Activated naive CD4-positive, alpha-beta T cell (primary cell): ENCODE measurements at places on chromosomes 11 and 22.

- DNase-seq: no peak
Measured at GRCh38 chr11:130168105-130168504, 8.5 kb downstream of the ST14 start.

DNA sequence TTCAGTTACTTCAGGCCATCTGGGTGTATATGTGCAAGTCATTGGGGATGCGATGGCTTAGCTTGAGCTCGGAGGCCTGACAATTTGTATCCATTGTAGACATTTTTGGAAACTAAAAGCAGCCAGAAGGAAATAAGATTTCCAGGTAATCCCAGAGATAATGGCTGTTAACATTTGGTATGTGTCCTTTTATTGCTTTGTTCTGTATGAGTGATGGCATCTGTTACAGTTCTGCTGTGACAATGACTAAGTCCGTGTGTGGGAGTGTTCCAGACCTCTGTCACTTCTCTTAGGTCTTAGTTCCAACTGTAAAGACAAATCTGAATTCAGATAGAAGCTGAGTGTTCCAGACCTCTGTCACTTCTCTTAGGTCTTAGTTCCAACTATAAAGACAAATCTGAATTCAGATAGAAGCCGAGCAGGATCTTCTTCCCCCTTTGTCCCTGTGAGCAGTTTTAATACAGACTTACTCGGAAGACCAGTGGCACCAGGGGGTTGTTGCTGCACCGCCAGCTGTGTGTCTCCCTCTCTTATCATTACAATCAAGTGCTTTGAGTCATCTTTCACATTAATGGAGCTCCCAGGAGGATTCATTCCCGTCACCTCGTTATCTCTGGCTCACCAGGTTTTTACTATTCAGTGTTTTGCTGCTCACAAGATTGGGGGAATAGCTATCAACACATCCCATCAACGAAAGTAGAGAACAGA lies 190.9 kb upstream of the SORL1-AS1 start:
- DNase-seq: no peak

DNA sequence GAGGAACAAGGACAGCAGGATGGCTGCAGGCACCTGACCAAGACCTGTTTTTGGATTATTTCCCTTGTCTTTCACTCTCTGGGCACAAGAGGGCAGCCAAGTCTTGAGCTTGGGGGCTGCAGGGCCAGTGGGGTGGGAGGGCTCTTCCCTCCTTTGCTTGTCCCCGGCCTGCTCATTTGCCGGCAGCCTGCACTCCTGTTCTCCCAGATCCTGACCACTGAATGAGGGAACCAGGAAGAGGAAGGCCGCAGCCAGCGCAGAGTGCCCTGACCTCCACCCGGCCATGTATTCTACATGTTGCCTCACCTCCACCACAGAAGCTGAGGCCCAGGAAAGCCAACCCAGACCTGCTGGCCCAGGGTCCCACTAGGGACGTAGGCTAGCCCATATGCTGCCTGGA lies 15.5 kb upstream of the NNMT start:
- DNase-seq: no peak

GRCh38 chr22:46087816-46088277 lies 62.5 kb upstream of the PPARA start:
- no peak for DNase-seq

GRCh38 chr11:134398079-134398444 lies 14.0 kb downstream of the B3GAT1 start:
- no peak for DNase-seq

- DNase-seq: no peak
Measured at GRCh38 chr11:32400196-32400595, 35.1 kb downstream of the WT1 start.

- no peak for DNase-seq
Measured at GRCh38 chr11:24760681-24761080, 263.8 kb downstream of the LUZP2 start.

- DNase-seq: no peak
Measured at GRCh38 chr11:132185726-132186592, 815.5 kb downstream of the NTM start.

- no peak for DNase-seq
Measured at GRCh38 chr22:39415506-39415905, 15.9 kb downstream of the TAB1 start.
